ENCODE measurements at places on chromosomes 2 and 18.
A peak's percentile ranks its signal among the peaks of the same experiment; 100 is the strongest.

GRCh38 chr2:12180031-12180430 lies 433.6 kb downstream of the LPIN1 start:
- no peak for DNase-seq

GRCh38 chr18:37398248-37398920 lies 167.2 kb downstream of the CELF4 start:
- DNase-seq, result peak; percentile 31

DNA sequence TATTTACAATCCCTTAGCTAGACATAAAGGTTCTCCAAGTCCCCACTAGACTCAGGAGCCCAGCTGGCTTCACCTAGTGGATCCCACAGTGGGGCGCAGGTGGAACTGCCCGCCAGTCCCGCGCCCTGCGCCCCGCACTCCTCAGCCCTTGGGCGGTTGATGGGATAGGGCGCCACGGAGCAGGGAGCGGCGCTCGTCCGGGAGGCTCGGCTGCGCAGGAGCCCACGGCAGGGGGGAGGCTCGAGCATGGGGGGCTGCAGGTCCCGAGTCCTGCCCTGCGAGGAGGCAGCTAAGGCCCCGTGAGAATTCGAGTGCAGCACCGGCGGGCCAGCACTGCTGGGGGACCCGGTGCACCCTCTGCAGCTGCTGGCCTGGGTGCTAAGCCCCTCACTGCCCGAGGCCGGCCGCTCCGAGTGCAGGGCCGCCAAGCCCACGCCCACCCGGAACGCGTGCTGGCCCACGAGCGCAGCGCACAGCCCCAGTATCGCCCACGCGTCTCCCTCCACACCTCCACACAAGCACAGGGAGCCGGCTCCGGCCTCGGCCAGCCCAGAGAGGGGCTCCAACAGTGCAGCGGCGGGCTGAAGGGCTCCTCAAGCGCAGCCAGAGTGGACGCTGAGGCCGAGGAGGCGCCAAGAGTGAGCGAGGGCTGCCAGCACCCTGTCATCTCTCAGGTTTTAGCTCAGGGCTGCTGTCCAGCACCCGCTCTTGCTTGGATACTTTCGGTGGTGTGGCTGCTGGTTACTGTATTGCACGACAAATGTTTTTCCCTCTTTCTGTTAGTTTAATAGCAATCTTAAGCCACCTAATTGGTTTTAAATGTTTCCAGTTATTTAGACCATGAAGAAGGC lies 83.8 kb upstream of the LDLRAD4 start:
- no peak for DNase-seq

GRCh38 chr2:227848586-227848985 lies 22.8 kb upstream of the DAW1 start:
- DNase-seq, result no peak

- no peak for DNase-seq
These were observed 75.9 kb downstream of the DNMT3A start for GRCh38 chr2:25265802-25266201.

- peak; percentile 42 for DNase-seq
These were observed 229.5 kb upstream of the ZC3H15 start for GRCh38 chr2:186256540-186256939.

- no peak for DNase-seq
These were observed 109.2 kb upstream of the AGAP1 start for GRCh38 chr2:235384624-235385023.

GRCh38 chr2:10717628-10718027 lies 3.8 kb upstream of the ATP6V1C2 start:
- DNase-seq, result peak; percentile 81

GRCh38 chr2:27771202-27771547 lies 344 bp upstream of the MRPL33 start:
- no peak for DNase-seq

DNA sequence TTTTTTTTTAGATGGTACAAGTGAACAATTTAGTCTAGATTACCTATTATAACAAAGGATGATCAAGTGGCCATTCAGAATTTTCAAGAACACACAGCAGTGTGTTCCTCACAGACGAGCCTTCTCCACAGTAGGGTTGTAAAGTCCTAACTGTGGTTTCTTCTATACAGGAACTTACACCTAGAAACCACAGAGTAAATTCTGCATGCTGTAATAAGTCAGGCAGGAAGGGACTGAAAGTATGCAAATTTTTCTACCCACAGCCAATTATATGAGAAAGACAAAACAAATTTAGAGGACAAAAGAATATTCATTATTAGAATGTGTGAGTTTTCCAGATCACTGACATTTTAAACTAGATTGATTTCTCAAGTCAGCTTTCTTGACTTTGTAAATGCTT lies 99.5 kb downstream of the RBMS1 start:
- DNase-seq, result no peak

GRCh38 chr18:28114472-28114871 lies 62.5 kb downstream of the CDH2 start:
- DNase-seq, result peak; percentile 8

GRCh38 chr2:144099340-144099739 lies 420.6 kb downstream of the ZEB2 start:
- DNase-seq, result no peak

DNA sequence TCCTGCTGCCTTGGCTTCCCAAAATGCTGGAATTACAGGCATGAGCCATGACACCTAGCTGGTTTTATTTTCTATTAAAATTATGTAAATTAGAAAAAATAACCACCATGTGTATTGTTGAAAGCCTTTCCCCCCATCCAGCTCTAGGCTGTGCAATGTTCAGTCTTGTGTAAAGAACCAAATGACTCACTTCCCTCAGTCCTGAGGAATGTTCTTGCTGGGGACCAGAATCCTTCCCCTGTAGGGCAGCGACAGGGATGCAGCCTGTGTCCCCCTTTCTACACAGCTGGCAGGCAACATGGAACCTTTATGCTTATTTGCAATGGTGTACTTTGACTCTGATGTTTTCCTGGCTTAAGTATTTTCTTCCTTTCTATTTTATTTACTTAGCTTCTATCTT lies 29.4 kb downstream of the AOX1 start:
- peak; percentile 67 for DNase-seq

GRCh38 chr18:7516266-7517117 lies 50.6 kb upstream of the PTPRM start:
- no peak for DNase-seq

DNA sequence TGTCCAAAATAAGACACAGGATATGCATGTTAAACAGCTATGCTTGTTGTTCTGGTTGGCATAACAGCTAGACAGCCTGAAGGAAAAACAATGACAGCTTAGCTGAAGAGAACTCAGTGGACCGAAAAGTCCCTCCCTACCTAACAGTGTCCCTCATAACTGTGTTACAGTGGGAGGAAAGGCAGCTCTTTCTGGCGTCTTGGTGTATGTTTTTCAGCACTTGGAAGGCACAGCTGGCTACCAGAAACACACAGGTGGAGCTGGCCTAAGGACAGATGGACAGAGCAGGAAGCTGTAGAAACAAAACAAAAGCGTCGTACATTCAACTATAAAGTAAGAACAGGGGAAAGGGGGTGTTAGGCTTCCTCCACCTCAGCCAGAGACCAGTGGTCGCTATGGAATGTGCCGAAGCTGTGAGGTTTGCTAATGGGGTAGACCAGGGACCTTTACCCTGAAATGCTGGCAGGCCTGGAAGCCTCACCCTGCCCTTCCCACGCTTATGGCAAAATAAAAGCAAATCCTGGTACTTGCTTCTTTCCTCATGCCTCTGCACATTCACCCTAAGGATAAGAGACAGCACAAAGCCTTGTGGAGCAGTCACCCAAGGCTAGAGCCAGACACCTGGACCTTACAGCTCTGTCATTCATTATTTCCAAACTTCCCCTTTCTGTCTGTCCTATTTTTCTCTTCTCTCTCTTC lies 103.5 kb upstream of the TRIB2 start:
- DNase-seq, result no peak

- DNase-seq, result no peak
These were observed 68.3 kb downstream of the MEP1B start for GRCh38 chr18:32258148-32258547.

DNA sequence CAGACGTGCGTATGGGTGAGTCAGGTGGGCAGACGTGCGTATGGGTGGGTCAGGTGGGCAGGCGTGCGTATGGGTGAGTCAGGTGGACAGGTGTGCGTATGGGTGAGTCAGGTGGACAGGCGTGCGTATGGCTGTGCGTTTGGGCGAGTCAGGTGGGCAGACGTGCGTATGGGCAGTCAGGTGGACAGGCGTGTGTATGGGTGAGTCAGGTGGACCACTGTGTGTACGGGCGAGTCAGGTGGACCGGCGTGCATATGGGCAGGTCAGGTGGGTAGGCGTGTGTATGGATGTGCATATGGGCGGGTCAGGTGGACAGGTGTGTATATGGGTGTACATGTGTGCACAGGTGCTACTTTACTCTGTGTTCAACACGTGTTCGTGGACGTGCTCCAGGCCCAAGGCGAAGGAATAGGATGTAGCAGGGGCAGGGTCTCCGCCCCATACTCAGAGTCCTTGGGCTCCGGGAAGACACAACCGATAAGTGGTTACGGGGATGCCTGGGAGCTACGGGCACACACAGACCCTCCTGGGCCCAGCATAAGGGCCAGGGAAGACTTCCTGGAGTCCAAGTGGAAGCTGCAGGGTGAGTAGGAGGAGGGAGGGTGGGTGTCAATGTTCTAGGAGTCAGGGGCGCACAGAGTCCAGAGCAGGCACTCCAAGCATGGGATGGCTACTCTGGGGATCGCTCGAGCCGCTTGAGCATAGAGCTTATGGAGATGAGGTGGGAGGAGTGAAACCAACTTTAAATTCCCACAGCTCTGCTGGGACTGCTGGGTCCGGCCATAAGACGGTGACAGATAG lies 27.1 kb upstream of the KLF11 start:
- DNase-seq, result no peak

GRCh38 chr18:30999186-30999585 lies 43.4 kb downstream of the DSC3 start:
- DNase-seq, result no peak

GRCh38 chr2:159186462-159186861 lies 100.0 kb downstream of the WDSUB1 start:
- DNase-seq, result no peak

- no peak for DNase-seq
These were observed 24.2 kb downstream of the PSMD14 start for GRCh38 chr2:161332371-161332967.

- no peak for DNase-seq
These were observed 1.6 kb upstream of the ELOA2 start for GRCh38 chr18:47036927-47037578.

DNA sequence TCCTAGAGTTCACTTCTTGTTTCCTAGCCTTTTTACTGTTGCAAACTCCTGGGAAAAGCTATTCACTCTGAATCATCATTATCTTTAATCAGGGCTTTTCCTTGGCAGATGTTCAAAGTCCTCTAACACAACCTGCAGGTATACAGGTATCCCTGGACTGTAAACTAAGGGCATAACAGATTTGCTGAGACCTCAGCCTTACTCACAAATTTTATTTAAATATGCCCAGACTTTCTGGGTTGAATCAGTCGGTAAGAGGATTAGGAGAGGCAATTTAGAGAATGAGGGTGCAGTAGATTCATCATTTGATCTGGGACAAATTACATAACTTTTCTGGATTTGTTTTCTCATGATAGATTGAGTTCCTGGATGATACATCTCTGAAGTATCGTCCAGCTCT lies 217.8 kb upstream of the STON1 start:
- DNase-seq, result no peak

- no peak for DNase-seq
These were observed 1521.5 kb upstream of the ZEB2 start for GRCh38 chr2:146041274-146041910.

GRCh38 chr2:100603948-100604633 lies 41.3 kb downstream of the PDCL3 start:
- DNase-seq, result peak; percentile 50

DNA sequence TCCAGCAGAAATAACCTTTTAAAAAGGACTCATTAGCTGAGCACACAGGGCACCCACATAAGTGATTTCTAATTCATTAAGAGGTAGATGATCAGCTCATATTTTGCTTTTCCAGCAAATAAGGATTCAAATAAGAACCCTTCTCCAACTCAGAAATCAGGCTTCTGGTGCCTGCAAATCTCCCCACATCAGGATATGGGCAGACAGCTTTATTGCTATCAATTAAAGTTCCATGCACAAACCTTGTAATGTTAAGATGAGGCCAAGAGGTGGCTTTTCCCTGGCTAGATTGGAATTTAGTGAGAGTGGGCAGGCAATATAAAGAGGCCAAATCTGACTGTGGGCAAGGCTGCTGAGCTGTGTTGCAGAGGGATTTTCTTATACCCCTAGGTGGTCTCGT lies 193.6 kb downstream of the SH3RF3 start:
- DNase-seq, result no peak

- DNase-seq, result no peak
These were observed 18.9 kb downstream of the MGAT5 start for GRCh38 chr2:134272806-134273205.

- no peak for DNase-seq
These were observed 86.0 kb downstream of the DCC start for GRCh38 chr18:52426041-52426440.

- no peak for DNase-seq
These were observed 77.9 kb downstream of the LIMS1 start for GRCh38 chr2:108612153-108612513.

DNA sequence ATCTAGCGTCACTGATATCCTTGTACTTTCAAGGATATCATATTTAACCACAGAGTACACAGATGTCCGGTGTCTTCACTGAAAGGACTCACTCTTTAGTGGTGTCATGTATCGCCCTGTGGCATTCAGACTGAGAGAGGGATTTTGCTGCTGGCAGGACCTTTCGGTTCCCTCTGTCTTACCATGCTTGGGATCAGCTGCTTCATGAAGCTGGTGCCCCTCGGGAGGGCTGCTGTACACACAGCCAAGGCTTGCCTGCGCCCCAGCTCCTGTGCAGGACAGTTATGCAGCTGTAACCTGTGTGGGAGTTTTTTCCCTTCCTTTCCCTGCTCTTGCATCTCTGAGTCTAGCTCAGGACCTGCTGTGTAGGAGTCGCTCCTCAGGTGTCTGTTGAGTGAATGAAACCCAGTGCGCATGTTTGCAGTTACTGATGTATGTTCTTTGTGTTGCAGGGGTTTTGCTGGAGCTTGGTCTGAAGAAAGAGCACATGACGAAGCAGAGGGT lies 64.4 kb downstream of the GREB1 start:
- no peak for DNase-seq

- DNase-seq, result no peak
These were observed 169.8 kb downstream of the TNS1 start for GRCh38 chr2:217832987-217833386.
